C1 segment of cervical spinal cord (tissue), 14 donors: ENCODE measurements at places on chromosomes 5 and 9.

- no peak for DNase-seq
Observed at GRCh38 chr5:176733406-176734262, 76.7 kb upstream of the UNC5A start.

GRCh38 chr5:82713811-82714210 is 363.4 kb downstream of the TMEM167A start:
- DNase-seq, result no peak

GRCh38 chr9:116116393-116116792 is 37.2 kb upstream of the PAPPA start:
- no peak for DNase-seq

DNA sequence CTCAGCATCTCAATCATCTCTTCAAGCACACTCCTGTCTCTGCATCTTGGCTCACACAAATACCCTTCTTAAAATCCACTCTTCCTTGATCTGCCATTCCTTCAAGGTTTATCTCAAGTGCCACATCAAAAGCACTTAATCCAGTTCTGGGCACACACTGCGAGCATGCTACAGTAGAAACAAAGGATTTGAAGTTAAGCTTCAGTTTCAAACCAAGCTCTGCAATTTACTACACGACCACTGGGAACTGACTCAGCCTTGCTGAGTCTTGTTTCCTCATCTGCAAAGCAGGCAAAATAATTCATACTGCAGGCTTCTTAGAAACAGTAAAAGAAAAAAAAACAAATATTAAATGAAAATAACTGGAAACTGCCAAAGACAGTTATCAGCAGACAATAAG is 50.5 kb upstream of the CTNNAL1 start:
- DNase-seq, result no peak
